ENCODE measurements at places on chromosomes 2 and 18. TPM values are rescaled to one million over a fixed set of nuclear protein-coding genes. Genes with fewer than 3 reads are reported as not detected.

The LHCGR gene
- not detected for total RNA-seq

The KCNIP3 gene
- total RNA-seq, result 1.6 TPM

The MAPK4 gene
- 0.25 TPM for total RNA-seq

The KATNAL2 gene
- 4.5 TPM for total RNA-seq

GRCh38 chr18:24603151-24603550 is 142.7 kb downstream of the HRH4 start:
- DNase-seq, result no peak

- DNase-seq, result no peak
Measured at GRCh38 chr2:169909376-169909775, 82.1 kb downstream of the UBR3 start.

- peak; percentile 81 for DNase-seq
Measured at GRCh38 chr2:127420039-127420864, 2.0 kb downstream of the PROC start.

DNA sequence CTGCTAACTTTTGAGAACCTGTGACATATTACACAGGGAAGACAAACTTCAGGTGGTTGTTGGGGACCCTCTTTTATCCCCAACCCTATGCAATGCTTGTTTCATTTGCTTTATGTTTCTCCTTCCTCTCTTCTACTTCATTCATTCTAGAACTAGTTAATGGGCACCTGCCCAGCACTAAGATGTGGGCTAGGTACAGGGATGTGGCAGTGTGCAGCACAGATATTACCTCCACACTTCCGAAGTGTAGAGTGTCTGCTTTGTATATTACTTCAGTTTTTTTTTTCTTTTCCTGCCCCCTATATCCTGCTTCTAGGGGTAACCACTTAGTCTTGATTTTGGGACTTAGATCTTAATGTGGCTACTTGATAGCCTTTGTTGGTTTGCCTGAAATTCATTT is 35.1 kb downstream of the CD28 start:
- no peak for DNase-seq

DNA sequence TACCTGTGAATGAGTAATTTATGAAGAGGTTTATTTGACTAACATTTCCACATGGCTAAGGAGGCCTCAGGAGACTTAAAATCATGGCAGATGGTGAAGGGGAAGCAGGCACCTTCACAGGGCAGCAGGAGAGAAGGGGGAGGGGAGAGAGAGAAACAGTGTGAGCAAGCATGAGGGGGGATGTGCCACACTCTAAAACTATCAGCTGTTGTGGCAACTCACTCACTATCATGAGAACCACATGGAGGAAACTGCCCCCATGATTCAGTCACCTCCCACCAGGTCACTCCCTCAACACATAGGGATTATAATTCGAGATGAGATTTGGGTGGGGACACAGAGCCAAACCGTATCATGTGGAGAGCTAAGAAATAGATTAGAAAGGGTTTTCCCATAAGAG is 309.0 kb downstream of the RDH14 start:
- no peak for DNase-seq

GRCh38 chr2:35973132-35973736 is 382.3 kb upstream of the CRIM1 start:
- DNase-seq, result no peak

GRCh38 chr2:240098349-240098748 is 37.8 kb downstream of the COPS9 start:
- no peak for DNase-seq

- DNase-seq, result no peak
Measured at GRCh38 chr18:6553234-6553900, 138.7 kb upstream of the L3MBTL4 start.

DNA sequence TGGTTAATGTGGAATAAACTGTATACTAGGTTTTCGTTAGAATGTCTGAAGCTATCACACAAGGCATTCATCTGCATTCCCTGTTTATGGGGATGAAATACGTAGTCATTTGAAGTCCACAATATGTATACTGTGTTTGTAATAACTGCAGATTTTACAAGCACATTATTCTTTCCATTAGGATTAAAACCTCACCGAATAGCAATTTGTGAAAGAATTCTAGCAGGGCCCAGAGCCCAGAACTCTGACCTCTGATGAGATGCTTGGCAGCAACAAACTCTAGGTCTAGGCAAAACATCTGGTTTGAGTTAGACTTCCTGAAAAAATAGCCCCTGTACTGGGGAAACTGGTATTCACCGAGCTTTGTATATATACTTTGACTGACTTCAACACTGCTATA is 158.2 kb downstream of the SRBD1 start:
- DNase-seq, result no peak

GRCh38 chr2:18829251-18829902 is 240.0 kb upstream of the NT5C1B start:
- DNase-seq, result no peak

DNA sequence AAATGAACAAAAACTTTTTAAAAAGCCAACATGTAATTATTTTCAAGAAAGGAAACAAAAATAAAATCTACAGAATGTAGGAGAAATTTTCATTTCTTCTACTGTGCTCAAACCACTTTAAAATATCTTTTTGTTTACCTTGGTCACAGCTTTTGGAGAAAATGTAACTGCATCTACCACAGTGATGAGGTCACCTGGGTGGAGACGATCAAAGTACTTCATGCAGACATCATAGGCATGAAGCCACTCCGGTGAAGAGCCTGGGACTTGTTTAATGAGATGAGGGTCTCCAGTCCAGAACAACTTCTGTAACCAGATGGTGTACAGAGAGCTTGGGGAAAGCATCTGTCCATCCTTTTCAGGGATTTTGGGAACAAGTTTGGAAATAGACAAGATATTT is 285.8 kb downstream of the NBAS start:
- no peak for DNase-seq

DNA sequence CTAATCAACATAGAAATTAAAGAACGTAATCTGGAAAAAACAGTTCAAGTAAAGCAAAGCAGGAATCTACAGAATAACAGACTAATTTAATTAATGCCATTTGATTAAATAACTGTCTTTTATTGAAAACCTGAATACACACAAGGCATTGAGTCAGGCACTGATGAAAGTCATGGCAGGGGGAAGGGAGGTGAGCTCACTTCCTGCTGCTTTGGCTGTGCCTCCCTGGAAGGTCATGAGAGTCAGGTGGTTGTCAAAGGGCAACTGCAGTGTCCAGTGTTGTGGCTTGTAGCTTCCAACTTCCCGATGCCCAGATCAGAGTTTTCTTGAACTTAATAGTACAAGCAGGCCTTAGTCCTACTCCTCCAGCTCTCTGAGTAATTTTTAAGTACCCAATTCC is 180.9 kb downstream of the PID1 start:
- no peak for DNase-seq

DNA sequence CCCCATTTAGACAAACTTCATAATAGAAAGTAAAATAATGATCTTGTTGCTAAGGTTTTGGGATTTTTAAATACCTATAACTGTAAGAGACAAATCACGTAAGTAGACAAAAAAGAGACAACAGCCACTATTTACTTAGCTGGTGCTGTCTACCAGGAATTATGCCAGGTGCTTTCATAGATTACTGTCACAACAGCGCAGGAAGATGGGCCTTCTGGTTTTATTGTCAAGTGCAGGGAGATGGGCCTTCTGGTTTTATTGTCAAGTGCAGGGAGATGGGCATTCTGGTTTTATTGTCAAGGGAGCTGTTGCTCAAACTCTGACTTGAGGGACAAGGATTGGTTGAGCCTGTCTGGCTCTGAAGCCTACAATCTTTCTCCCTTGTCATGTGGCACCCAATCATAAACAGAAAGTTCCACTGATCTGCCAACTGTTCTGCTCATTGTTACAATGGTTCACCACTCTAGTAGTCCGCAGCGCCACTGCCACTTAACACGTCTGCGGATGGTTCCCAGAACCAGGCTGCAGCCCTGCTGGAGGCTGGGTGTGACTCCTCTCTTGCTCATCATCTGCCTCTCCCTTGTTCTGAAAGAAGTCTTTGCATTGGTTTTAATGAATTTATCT is 95.0 kb downstream of the RNF144A start:
- no peak for DNase-seq

DNA sequence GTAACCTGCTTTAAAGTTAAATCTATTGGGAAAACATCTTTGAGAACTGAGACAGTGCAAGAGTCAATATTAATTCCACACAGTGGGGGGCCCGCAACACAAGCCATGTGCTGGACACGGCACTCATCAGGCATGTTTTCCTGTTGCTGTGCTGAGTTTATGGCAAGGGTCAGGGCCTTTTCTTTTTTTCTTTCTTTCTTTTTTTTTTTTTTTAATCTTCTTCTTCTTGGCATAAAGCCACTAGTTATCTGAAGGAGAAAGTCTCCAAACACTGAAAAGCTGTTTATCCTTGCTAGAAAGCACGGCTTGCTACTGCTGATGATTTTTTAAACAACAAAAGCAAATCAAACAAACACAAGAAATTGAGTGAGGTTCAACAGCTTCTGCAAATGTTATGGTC is 252.1 kb downstream of the ZNF521 start:
- DNase-seq, result no peak

- DNase-seq, result no peak
Measured at GRCh38 chr2:44932079-44932478, 9.4 kb upstream of the SIX3 start.

GRCh38 chr2:230814616-230815015 is 50.1 kb upstream of the ITM2C start:
- DNase-seq, result no peak

DNA sequence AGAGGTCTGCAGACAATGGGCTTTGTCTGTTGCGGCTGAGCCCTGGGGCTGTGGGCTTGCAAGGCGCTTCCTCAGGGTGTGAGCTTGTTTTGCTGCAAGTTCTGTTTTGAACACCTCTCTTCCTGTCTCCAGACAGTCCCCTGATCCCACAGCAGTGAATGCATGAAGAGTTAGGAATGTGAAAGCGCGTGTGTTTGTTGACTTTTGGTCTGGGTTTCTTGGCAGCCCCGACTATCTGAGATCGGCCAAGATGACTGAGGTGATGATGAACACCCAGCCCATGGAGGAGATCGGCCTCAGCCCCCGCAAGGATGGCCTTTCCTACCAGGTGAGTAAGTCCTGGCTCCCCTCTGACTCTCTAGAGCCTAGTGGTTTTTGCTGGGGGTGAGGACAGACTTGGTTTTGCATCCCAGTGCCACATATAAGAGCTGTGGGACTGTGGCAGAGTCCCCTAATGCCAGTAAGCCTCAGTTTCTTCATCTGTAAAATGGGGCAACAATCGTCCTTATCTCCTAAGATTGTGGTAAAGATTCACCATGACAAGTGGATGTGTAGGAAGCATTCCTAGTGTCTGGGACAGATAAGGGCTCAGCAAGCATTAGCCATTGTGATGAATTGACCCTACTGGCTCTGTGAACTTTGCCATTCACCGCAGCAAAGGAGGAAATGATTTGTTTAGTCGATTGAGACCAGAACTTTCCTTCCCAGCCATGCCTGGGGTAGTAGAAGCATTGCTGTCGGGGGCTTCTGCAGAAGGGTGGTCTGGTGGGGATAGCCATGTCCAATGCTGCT is 3.0 kb downstream of the LBH start:
- DNase-seq, result no peak

DNA sequence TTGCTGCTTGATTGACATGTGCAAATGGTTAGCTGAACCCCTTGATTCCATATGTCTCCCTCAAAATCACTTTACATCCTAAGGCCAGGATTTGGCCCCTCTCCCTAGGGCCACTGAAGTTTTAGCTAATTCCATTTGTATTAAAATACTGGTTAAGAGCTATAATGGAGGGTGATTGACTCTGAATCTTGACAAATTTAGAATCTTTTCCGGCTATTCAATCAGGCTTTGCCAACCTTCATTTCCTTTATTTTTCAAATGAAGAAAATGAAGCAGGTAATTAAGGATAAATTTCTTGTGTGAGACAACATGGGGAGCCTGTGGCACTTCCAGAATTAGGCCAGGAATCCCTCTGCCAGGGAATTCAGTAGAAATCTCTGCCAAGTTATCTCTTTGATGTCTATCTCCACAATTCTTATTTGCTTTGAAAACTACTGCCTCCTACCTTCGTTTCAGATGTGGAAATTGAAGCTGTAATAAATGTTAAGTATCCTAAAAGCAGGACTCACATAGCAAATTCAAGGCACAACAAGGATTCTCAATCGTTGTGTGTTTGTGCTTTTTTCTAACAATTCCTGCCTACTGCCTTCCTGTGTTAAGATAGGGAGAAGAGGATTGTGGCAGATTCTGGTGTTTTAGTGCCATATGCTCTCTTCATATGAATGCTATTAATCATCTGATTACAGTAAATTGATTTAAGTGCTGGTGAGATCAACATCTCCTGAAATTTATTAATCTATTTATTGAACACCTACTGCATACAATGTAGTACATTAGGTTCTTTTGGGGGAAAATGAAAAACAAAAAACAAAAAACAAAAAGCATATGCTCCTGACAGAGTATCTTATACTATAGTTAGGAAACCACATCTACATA is 47.8 kb upstream of the MAP4K3 start:
- DNase-seq, result no peak

DNA sequence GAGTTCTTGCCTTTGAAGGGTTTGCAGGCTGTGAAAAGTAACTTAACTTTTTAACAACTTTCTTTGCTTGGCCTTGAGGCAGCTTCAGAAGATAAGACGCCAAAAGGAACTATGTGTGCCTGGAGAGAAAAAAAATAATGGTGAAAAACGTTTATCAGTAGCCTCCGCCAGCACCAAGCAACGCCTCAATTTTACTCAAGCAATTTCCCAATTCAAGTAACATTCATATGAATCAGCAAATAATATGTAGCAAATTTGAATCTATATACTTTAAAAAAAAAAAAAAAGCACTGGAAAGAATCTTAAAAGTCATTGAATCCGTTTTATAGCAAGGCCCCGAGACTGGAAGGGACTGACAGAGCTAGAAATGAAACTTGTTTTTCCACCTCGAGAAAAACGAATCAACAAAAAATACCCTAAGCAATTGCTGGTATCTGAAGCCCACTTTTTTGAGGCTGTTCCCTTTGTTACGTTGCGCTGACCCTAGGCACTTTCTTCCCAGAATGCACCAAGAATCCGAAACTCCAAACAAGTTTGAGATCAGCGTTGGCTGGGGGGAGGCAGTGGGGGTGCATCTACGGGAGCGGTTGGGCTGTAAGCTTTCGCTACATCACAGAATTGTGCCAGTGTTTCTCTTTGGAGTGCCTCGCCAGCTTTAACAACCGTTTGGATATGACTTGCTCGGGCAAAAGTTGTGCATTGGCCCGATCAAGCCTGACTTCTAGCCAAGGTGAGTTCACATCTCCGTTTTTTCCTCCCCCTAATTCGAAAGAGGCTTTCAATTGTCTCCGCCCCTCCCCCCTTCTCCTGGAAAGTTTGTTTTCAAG is 2.7 kb upstream of the TGIF1 start:
- DNase-seq, result no peak
